Activated naive CD4-positive, alpha-beta T cell (primary cell): ENCODE measurements at places on chromosomes 1 and 21.

DNA sequence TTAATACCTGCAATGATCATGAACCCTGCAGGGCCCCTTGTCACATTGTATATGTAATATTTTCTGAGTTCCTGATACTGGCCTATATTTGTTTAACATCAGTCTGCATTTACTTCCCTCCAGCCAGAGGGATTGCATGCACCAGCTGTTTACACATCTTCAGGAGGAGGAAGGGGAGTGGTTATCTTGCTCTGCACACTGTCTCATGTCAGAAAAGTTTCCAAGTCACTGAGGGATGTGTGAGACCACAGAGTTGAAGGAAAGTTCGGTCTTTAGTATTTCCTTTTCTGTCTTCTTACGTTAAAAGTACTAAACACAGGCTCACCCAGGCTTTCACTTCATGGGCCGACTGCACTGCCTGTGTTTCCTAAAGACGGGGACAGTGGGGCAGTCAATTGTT is 574.1 kb downstream of the LMO4 start:
- no peak for DNase-seq

- no peak for DNase-seq
These were observed 1.0 kb downstream of the ALDH4A1 start for GRCh38 chr1:18901147-18901951.

DNA sequence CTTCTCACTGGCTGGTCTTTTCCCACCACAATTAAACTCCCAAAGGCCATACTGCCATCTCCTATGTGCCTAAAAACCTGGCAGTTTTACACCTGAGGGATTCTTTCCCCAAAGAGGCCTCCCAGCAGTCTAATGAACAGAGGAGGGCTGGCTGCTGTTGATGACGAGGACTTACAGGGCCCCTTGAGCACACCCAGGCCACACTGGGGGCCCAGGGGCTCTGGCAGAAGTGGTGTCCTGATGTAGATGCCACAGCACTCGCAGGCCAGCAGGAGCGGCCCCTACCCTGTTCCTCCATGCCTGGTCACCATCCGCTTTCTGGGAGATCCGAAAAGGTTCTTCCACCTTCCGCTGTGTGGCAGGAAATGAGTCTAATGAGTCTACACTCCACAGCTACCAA is 24.2 kb downstream of the POFUT2 start:
- no peak for DNase-seq

- no peak for DNase-seq
These were observed 75.2 kb downstream of the BEND5 start for GRCh38 chr1:48701445-48701844.

- no peak for DNase-seq
These were observed 183.9 kb upstream of the SGIP1 start for GRCh38 chr1:66350001-66350547.

GRCh38 chr1:192709544-192709943 is 73.6 kb downstream of the RGS13 start:
- no peak for DNase-seq

GRCh38 chr1:9282696-9282955 is 10.1 kb upstream of the SPSB1 start:
- no peak for DNase-seq

DNA sequence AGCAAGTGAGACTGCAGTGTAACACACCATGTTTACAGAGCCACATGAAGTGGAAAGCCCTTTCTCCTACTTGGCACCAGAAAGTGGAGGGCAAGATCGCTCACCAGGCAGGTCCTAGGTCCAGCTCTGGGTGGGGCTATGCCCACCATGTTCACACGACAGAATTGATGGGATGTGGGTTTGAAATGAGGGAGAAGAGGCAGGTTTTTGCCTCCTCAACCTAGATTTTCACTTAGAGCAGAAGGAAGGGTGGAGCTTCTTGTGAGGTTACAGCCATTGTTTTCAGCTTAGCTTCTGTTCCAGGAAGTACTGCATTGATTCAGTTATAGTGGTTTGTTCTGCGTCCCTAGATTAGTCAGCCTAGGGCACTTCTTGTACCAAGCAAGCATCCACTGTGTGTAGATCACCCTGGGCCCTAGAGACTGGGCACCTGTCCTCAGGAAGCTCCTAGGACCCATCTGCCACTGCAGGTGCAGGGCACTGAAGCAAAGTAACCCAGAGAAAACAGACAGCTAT is 2.3 kb downstream of the CD53 start:
- no peak for DNase-seq

DNA sequence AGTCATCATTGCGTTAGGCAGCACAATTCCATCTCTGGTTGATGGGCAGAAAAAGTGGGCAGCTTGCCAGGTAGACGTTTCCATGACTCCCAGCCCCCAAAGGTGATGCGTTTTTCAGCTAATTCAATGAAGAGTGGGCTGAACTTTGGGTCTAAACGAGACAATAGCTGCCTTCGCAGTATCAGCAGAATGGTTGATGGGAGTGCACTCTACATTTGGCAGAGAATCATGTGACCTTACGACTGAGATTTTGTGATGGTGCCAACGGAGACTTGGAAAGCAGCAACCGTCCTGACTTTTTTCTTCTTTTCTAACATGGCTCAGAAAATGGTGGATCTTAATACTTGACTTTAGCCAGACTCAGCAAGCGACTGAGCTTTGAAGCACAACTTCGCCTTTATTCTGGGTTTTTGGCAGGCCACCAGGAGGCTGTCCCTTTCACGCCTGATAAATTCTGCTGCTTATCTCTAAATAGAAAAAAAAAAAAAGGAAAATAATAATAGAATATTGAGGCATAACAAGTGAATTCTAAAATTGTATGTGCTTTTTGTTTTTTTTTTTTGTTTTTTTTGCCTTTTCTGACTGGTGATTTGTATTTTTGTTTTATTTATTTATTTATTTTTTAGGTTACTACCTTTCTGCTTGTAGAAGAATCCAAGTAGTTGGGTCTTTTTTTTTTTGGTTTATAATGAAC is 804.8 kb downstream of the USP25 start:
- DNase-seq = no peak

GRCh38 chr1:156746406-156746727 is 5.1 kb downstream of the HDGF start:
- no peak for DNase-seq

GRCh38 chr1:115088115-115088778 is 1.1 kb downstream of the TSPAN2 start:
- no peak for DNase-seq

DNA sequence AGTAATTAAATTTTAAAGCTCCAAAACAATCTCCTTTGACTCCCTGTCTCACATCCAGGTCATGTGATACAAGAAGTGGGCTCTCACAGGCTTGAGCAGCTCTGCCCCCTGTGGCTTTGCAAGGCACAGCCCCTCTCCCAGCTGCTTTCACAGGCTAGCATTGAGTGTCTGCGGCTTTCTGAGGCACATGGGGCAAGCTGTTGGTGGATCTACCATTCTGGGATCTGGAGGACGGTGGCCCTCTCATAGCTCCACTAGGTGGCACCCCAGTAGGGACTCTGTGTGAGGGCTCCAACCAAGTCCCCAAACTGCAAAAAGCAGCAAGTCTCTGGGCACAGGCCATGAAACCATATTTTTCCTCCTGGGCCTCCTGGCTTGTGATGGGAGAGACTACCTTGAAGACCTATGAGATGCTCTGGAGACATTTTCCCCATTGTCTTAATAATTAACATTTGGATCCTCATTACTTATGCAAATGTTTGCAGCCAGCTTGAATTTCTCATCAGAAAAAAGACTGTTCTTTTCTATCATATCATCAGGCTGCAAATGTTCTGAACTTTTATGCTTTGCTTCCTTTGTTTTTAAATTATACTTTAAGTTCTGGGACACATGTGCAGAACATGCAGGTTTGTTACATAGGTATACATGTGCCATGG is 554.1 kb upstream of the OLFM3 start:
- no peak for DNase-seq
